CD8-positive, alpha-beta memory T cell (primary cell): ENCODE measurements at places on chromosomes 1 and 21.
A peak's percentile ranks its signal among the peaks of the same experiment; 100 is the strongest.

DNA sequence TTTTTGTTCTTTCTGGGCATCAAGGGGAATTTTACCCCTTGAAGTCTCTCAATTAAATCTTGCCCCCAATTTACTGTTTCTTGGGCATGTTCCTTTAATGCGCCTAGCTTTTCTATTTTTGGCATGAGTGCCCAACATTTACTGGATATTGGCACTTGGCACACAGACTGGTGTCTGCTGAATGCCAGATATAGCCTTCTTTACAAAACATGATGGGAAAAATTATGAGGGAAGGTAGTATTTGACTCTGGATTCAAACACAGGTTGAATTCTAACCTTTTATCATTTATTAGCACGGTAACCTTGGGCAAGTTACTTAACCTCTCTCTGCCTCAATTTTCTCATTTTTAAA, 88.3 kb upstream of the GPR52 start:
- DNase-seq = no peak

DNA sequence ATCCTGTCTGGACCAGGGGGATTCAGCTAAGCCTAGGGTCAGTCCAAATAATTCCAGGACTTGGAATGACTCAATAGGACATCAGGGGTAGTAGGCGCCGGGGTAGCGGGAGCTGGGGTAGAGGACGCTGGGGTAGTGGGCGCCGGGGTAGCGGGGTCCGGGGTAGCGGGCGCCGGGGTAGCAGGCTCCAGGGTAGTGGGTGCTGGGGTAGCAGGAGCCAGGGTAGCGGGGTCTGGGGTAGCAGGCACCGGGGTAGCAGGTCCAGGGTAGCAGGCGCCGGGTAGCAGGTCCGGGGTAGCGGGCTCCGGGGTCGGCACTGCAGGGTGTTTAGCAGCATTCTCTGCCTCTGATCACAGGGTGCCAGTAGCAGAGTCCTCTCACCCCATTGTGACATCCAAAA, 248.9 kb downstream of the KCNJ6 start:
- no peak for DNase-seq

DNA sequence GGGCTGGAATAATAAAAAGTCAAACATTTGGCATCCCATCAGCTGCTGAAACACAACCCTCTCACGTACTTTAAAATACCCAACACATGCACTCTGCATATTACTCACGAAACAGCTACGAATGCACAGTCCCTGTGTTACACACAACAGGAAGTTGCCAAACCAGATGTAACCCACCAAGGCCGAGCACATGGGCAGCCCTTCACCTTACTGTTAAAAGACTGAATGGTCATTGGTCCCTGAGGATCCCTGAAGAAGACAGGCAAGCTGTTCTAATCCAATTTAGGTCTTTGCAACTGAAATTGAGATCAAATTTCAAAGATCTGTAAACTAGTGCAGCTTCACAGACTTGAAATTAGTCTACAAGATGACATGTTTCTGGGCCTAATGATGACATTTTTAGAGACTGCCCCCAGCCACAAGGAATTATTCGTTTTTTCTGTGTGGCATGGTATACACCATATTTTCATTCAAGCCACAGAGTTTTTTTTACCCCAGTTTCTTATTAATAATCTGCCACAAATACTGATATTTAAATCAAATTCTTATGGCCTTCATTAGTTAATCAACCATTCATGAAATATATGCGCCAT, 25.6 kb upstream of the IER5 start:
- no peak for DNase-seq

- no peak for DNase-seq
Observed at GRCh38 chr1:68442822-68443556, 6.8 kb downstream of the RPE65 start.

GRCh38 chr1:160973491-160973890, 18.9 kb upstream of the ITLN2 start:
- no peak for DNase-seq

DNA sequence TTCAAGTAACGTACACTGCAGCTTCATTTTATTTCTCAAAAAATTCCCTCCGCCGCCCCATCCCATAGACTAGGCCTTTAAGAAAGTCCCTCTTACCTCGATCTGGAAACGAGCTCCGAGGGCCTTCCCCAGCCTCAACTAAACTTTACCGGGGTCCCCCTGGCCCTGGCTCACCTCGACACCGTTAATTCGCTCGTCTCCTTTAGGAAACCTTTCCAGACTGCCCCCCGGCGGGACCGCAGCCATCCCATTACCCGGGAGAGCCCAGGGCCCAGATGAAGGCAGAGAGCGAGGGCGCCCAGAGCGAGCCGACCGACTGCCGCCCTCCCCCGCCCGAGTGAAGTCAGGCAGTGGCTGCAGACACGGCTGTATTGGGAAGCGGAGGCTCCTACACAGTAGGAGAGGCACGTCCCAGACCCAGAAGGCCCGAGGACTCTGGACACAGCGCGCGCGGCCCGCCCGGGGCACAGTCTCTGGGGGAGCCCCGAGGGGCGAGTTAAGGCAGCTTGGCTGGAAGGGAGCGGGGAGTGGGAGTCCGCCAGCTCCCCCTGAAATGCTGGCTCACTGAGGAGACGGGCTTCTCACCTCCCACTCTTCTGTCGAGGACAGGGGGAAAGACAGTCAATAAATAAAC, 14.6 kb downstream of the SEMA6C start:
- no peak for DNase-seq

- no peak for DNase-seq
Observed at GRCh38 chr1:109027841-109028240, 14.1 kb downstream of the WDR47 start.

- DNase-seq = no peak
Observed at GRCh38 chr21:34112316-34113033, 39.1 kb downstream of the MRPS6 start.

DNA sequence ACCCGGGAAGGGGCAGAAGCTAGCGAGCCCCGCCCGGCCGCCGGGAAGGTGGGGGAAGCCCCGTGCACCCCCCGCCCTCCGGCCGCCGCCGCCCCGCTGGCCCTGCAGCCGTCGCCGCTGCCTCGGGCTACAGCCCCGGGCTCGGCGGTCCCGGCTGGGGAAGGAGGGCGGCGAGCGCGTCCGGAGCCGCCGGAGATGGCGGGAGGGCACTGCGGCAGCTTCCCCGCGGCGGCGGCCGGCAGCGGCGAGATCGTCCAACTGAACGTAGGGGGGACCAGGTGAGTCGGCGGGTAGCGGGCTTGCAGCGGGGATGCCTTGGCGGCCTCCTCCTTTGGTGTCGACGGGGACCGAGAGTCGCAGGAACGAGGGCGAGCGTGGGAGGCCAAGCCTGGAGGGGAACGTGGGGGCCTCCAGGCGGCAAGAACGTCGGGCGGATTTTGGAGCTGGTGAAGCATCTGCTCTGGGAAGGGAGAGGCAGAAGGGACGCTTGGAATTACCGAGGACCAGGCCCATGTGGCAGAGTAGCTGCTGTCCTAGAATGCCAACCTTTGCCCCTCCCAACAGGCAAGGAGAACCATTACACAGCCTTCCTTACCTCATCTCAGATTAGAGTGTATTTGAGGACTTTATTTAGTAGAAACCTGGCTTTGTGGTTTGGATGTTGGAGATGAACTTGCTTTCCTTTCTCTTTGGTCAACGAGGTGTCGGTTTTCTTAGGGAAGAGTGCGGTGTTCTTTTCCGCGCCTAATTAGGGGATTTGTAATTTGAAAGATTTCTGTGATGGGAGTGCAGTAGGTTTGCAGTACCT, 591 bp downstream of the KCTD3 start:
- DNase-seq = no peak

- DNase-seq = no peak
Observed at GRCh38 chr21:14675774-14676530, 129.8 kb upstream of the SAMSN1 start.

- no peak for DNase-seq
Observed at GRCh38 chr1:40439247-40439646, 11.0 kb upstream of the ZFP69B start.

DNA sequence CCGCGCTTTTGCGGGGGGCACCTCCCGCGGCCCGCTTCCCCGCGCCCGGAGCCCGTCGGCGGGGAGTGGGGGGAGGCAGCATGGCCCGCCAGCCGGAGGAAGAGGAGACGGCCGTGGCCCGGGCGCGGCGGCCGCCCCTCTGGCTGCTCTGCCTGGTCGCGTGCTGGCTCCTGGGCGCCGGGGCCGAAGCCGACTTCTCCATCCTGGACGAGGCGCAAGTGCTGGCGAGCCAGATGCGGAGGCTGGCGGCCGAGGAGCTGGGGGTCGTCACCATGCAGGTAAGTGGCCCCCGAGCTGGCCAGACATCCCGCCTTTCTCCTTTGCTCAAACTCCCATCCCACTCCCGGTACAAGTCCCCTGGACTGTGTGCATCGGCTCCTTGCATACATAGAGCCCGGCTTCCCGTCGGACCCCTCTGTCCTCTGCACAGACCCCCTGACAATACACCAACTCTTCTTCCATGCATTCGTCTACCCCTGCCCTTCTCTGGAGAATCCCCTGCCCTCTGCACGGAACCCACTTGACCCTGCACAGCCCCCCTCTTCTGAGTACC, 812 bp downstream of the CACHD1 start:
- no peak for DNase-seq

GRCh38 chr21:39048064-39048463, 135.2 kb downstream of the PSMG1 start:
- DNase-seq = no peak

- DNase-seq = no peak
Observed at GRCh38 chr1:165836664-165837482, 9.5 kb downstream of the UCK2 start.

- DNase-seq = peak; percentile 55
Observed at GRCh38 chr1:207822602-207823451, 71.0 kb downstream of the CD46 start.

DNA sequence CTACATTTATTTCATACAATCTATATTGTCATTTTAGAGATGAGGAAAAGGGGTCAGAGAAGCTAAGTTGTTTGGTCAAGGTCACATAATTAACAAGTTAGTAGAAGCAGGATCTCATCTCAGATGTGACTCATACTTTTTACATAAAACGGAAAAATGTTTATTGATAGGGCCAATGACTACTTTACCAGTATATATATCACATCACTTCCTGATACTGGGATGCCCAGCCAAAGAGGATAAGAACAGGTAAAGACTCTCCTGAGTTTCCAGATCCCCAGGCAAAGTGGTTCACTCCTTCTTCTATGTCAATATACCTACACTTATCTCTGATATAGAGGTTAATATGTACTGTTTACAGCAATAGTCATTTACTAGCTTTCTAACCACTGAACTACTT, 21.0 kb downstream of the YIPF1 start:
- no peak for DNase-seq

GRCh38 chr1:96509951-96510350, 211.6 kb upstream of the PTBP2 start:
- DNase-seq = no peak

DNA sequence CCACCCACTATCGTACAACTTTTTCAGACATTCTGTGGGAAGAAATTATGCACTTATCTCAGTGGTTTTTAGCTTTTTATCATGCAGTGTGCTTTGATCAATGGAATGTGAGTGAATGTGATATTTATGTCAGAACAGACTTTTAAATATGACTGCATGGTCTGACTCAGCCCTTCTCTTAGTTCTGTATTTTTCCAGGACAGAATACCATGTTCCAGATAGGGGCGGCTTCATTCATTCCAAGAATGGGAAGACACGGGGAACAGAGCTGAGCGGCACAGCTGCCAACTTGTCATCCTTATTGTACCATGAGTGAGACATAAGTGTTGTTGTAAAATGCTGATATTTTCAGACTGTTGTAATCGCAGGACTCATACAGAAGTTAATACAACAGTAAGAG, 214.6 kb upstream of the NCAM2 start:
- no peak for DNase-seq

GRCh38 chr1:32199043-32199716, 1.2 kb upstream of the CCDC28B start:
- DNase-seq = no peak

DNA sequence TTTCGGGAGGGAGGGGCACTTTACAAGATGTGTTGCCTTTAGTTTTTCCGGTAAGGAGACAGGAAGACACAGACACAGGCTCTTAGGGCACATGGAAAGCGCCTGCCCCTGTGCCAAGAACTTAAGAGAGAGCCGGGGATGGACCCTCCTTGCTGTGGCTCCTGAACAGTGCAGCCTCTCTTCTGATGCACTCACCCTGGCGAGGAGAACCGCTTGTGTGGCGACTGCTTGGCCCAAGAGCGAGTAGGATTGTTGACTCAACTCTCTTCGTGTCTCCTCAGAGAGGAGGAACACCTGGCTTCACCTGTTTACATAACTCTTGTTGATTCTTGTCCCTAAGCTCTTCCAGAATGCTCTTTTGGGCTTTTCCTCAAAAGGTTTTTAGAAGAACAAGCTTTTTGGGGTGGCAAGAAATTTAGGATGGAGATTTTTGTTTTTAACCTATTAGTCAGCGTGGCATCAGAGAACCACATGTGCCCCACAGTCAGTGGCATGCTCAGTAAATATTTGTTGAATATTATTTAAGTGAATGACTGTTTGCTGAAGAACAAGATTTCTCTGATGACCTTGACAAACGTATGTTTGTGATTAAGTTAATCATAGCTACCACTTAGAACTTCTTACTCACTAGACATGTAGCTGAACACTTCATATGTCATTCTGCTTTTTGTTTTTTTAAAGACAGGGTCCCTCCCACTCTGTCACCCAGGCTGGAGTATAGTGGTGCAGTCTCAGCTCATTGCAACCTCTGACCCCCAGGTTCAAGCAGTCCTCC, 60.6 kb downstream of the NFIA start:
- no peak for DNase-seq

GRCh38 chr21:17901458-17902079, 82.4 kb upstream of the C21orf91 start:
- DNase-seq = no peak

DNA sequence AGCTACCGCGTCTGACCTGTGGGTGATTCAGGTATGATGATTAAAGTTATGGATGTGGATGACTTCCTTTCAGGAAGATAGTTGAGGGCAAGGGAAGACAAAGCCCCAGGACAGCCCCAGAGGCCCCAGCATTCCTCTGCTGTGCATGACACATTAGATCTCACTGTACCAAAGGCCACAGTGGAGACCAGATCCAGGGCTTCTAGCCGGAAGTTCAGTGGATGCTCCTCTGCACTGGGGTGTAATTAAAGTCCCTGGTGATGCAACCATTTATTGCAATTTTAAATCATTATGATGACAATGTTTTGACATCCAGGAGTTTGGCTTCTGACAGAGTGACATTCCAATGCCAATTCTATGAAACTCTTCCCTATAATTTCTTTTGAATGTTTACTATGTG, 5.0 kb downstream of the C4BPA start:
- DNase-seq = no peak

DNA sequence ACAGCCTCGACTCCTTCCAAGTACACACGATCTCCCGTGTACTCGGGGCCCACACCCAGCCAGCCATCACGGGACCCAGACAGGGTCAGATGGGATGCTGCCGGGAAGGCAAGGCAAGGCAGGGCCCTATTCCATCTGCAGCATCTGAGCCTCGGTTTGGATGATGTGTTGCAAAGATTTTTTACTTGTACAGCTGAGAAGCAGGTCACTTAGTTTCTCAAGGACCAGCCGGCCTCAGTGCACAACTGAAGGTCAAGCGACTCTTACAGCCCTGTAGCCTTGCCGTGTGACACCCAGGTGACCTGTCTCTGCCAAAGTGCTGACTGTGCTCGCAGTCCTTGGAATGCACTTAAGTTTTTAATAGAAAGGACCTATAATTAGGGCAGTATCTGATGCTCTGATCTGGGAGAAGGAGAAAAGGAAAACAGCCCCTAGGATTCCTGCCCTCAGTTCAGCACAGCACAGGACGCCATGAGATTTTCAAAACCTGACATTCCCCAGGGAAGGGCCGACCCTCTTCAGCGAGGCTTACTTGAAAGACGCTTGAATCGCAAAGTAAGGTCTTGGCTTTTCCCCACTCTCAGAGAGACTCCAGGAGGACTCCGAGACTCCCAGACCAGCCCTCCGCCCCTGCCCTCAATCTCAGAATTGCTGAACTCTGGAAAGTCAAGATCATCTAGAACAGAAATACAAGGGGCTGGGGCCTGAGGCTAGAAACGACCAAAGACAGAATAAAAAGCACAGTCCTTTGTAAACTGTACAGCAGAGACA, 1.3 kb downstream of the GPR157 start:
- no peak for DNase-seq
